ENCODE measurements at places on chromosomes 16 and 17. TPM values are rescaled to one million over a fixed set of nuclear protein-coding genes. Genes with fewer than 3 reads are reported as not detected.

HOXB1 gene
- total RNA-seq = 2.7 TPM

DOC2B gene
- total RNA-seq = 1.0 TPM

MT1G gene
- not detected for total RNA-seq

TBC1D3I gene
- total RNA-seq = 0.96 TPM

TBC1D3H gene
- not detected for total RNA-seq

FOXO3B gene
- total RNA-seq = 25.8 TPM

FAM20A gene
- 0.86 TPM for total RNA-seq

NLRP1 gene
- 55.4 TPM for total RNA-seq

CHST6 gene
- 22.4 TPM for total RNA-seq

SLC52A1 gene
- not detected for total RNA-seq

ZP2 gene
- total RNA-seq = not detected

KRT25 gene
- not detected for total RNA-seq

RHBDL3 gene
- 18.7 TPM for total RNA-seq

- H3K27ac ChIP-seq = no peak overlapping the region
- no peak overlapping the region for H3K4me3 ChIP-seq
- no peak for DNase-seq
- H3K36me3 ChIP-seq = no peaks in the 10 kb centered on the region
These were observed 133.2 kb upstream of the SOX9 start for GRCh38 chr17:71987634-71988033.

DNA sequence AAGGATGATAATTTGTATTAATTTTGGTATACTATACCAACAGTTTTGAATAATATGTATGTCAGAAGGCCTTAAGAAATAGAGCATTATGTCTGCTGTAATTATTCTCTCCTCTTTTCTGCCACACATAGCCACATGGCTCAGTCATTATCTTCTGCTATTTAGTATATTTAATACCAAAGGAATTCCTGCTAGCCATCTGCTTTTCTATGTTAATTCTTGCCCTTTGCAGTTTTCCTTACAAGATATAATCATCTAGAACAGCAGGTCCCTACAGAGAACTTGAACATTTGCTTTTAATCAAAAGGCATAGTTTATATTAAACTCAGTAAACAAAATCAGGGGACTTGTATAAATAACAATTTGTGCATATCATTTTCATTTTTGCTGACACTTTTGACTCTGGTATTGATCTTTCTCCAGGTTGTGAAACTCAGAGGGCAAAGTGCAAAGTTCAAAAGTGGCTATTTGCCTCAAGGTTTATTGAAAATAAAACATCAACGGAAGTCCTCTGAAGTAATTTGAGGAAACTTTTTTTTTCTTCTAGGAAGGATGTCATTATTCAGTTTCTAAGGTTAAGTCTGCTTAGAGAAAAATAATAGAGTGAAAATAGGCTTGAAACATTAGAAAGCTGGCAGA, 702.0 kb downstream of the KCNJ2 start:
- H3K27me3 ChIP-seq = no peaks in the 10 kb centered on the region
- no peak overlapping the region for H3K4me3 ChIP-seq
- peaks cover 45% of the 10 kb centered on the region for H3K4me1 ChIP-seq
- H3K36me3 ChIP-seq = peaks cover 2% of the 10 kb centered on the region

- H3K4me1 ChIP-seq = peaks cover 29% of the 10 kb centered on the region
- peaks cover 58% of the 10 kb centered on the region for H3K27me3 ChIP-seq
- no peaks in the 10 kb centered on the region for H3K36me3 ChIP-seq
- no peak for DNase-seq
- H3K4me3 ChIP-seq = no peak overlapping the region
These were observed 298.1 kb upstream of the IRX5 start for GRCh38 chr16:54632322-54633220.

GRCh38 chr16:80015566-80015965, 415.0 kb upstream of the MAF start:
- H3K36me3 ChIP-seq = no peaks in the 10 kb centered on the region
- no peak overlapping the region for H3K4me3 ChIP-seq
- H3K27me3 ChIP-seq = peaks cover 2% of the 10 kb centered on the region
- H3K4me1 ChIP-seq = no peaks in the 10 kb centered on the region
- H3K27ac ChIP-seq = no peak overlapping the region

- no peak for DNase-seq
- peak overlapping the region; percentile 41 for H3K4me3 ChIP-seq
- H3K27ac ChIP-seq = no peak overlapping the region
- no peaks in the 10 kb centered on the region for H3K36me3 ChIP-seq
- peaks cover 17% of the 10 kb centered on the region for H3K4me1 ChIP-seq
These were observed 26.1 kb upstream of the DHRS7B start for GRCh38 chr17:21100636-21101035.

DNA sequence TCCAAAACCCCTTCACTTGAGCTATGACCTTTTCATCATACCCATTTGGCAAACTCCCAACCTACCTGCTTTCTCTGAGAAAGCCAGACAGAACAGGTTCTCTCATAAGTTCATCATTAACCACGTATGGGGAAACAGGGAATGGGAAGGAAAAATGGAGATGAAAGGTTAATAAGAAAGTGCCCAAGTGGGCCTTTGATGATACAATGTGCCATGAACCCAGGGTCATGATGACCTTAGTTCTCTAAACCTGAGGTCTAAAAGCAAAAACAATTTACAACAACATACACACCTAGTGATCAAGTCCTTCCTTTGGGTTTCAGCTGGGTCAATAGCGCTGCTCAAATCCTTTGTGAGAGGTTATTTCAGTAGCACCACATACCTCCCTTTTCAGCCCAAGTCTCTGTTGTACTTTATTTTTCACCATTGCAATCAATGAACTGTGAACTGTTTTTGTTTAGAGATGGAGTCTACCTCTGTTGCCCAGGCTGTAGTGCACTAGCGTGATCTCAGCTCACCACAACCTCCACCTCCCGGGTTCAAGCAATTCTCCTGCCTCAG, 14.5 kb upstream of the RANGRF start:
- H3K4me3 ChIP-seq = no peak overlapping the region
- H3K27me3 ChIP-seq = no peaks in the 10 kb centered on the region
- no peaks in the 10 kb centered on the region for H3K4me1 ChIP-seq
- no peak for DNase-seq
- H3K36me3 ChIP-seq = peaks cover 6% of the 10 kb centered on the region

GRCh38 chr17:33811004-33811760, 443.9 kb upstream of the CCL2 start:
- H3K4me3 ChIP-seq = no peak overlapping the region
- peaks cover 29% of the 10 kb centered on the region for H3K27me3 ChIP-seq
- no peaks in the 10 kb centered on the region for H3K4me1 ChIP-seq

DNA sequence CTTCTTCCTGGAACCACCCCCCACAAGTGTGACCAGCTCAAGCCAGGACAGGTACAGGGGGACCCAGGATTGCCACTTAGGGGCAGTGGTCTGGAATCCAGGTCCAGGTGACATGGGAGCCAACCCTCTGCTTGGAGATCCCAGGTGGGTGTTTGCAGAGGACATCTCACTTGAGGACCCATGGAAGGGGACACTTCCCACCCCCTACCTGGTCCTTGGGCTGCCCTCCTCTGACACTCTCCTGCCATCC, 145.5 kb downstream of the SEC14L1 start:
- no peak for DNase-seq
- no peak overlapping the region for H3K27ac ChIP-seq
- H3K36me3 ChIP-seq = no peaks in the 10 kb centered on the region
- peaks cover 37% of the 10 kb centered on the region for H3K27me3 ChIP-seq

DNA sequence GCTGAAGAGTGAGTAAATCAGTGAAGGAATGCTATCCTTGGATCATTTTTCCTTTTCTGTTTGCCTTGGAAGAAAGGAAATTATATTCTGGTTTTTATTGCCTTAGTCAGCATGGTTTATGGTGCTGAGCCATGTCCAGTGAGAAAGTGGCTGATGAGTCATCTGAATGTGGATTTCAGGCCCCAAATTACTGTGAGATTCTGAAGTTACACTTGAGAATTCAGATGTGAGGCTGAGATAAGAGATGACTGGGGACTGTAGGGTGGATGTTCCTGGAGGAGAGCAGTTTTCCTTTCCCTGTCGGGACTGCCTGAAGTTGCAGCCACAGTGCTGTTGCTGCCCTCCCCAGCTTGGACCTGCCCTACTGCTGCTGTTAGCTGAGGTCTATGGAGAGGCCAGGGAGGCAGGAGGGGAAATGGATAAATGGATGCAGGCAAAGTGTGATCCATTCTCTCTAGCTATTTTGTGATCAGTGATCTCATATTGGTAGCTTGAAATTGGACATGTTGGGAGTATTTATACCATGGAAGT, 4.2 kb upstream of the MAP3K14 start:
- peaks cover 16% of the 10 kb centered on the region for H3K4me1 ChIP-seq
- H3K27ac ChIP-seq = no peak overlapping the region
- DNase-seq = no peak

GRCh38 chr17:70111201-70111600, 36.2 kb downstream of the KCNJ16 start:
- H3K4me3 ChIP-seq = no peak overlapping the region
- H3K27me3 ChIP-seq = no peaks in the 10 kb centered on the region
- peaks cover 2% of the 10 kb centered on the region for H3K36me3 ChIP-seq
- H3K27ac ChIP-seq = no peak overlapping the region

GRCh38 chr17:8060274-8060673, 21.4 kb downstream of the ALOX15B start:
- DNase-seq = peak; percentile 78
- H3K36me3 ChIP-seq = no peaks in the 10 kb centered on the region
- H3K4me1 ChIP-seq = peaks cover 7% of the 10 kb centered on the region
- H3K27me3 ChIP-seq = peaks cover 86% of the 10 kb centered on the region

GRCh38 chr16:648071-648780, 939 bp upstream of the WDR90 start:
- H3K36me3 ChIP-seq = no peaks in the 10 kb centered on the region
- peak overlapping the region; percentile 80 for H3K4me3 ChIP-seq
- peak overlapping the region; percentile 50 for H3K27ac ChIP-seq
- H3K27me3 ChIP-seq = peaks cover 2% of the 10 kb centered on the region
- no peaks in the 10 kb centered on the region for H3K4me1 ChIP-seq

GRCh38 chr16:53692146-53692545, 11.5 kb downstream of the RPGRIP1L start:
- peaks cover 25% of the 10 kb centered on the region for H3K36me3 ChIP-seq
- H3K4me1 ChIP-seq = no peaks in the 10 kb centered on the region
- H3K4me3 ChIP-seq = no peak overlapping the region
- H3K27me3 ChIP-seq = no peaks in the 10 kb centered on the region
- DNase-seq = no peak
- no peak overlapping the region for H3K27ac ChIP-seq

GRCh38 chr17:79215631-79216030, 141.0 kb downstream of the ENGASE start:
- no peak overlapping the region for H3K4me3 ChIP-seq
- H3K27me3 ChIP-seq = peaks cover 41% of the 10 kb centered on the region
- no peak overlapping the region for H3K27ac ChIP-seq
- no peak for DNase-seq

DNA sequence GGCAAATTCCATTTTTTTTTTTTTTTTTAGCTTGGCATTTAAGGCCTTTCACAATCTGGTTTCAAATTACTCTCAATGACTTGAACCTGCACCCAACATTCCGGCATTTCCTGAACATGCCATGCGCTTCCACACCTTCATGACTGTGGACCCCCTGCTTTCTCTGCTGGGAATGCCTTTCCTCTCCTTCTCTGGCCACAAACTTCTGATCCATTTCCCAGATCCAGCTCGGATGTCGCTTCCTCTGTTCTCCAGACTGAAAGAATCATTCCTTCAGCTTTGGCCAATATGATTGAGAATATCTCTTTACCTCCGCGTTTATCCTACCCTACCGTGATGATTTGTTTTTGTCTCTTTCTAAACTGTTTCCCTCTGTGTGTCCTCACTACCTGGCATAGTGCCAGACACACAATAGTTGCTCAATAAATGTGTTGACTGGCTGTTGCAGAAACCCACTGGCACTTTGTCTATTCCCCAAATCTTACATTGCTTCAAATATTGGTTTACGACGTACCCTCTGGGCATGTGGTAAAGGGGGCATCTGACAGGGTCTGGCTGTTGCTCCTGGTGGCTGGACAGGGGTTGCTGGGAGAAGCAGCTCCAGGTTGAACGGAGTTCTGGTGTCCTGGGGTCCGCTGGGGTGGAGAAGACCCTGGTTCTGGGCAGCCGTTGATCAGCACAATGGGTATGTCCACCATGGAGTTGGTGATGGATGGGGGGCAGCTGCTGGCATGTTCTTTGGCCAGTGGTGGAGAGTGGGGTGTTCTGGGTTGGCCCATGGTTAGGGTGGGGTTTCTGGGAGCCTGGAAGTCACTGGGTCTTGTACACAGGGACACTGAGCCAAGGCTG, 14.7 kb downstream of the TNS4 start:
- DNase-seq = no peak
- H3K27me3 ChIP-seq = peaks cover 6% of the 10 kb centered on the region
- no peaks in the 10 kb centered on the region for H3K36me3 ChIP-seq
- peak overlapping the region; percentile 54 for H3K27ac ChIP-seq
- H3K4me3 ChIP-seq = no peak overlapping the region

GRCh38 chr17:59521465-59522126, 43.8 kb upstream of the DHX40 start:
- H3K27me3 ChIP-seq = peaks cover 10% of the 10 kb centered on the region
- peaks cover 5% of the 10 kb centered on the region for H3K4me1 ChIP-seq
- H3K27ac ChIP-seq = no peak overlapping the region
- peak; percentile 81 for DNase-seq
- H3K4me3 ChIP-seq = no peak overlapping the region

GRCh38 chr16:84455031-84455430, 49.4 kb downstream of the MEAK7 start:
- H3K4me1 ChIP-seq = no peaks in the 10 kb centered on the region

DNA sequence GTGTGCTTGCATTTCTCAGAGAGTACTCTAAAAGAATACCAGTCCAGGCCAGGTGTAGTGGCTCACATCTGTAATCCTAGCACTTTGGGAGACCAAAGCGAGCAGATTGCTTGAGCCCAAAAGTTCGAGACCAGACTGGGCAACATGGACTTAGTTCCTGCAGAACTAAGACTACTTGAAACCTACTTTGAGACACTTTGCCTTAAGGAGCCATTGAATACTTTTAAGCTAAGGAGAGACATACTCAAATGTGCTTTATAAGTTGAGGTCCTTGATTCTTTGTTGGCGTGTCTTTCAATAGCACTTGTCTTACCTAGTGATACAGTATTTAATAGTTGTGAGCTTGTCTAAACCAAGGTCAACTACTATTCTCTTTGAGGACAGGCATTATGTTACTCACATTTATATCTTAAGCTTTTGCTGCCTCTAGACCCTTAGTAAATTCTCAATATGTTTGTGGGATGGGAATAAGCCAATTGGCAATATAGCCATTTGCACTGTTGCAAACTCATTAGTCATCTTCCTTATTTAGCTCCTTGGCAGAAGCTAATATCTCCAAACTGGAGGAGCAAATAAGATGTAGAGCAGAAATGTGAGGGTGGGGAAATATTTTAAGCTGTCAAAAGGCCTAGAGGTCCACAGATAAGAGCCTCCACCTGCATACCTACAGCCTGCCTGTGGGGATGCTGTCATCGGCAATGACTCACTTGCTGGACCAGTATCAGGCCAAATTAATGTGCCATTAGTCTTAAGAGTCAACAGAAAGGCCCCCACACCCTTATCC, 16.3 kb downstream of the SCPEP1 start:
- DNase-seq = no peak
- H3K4me3 ChIP-seq = no peak overlapping the region
- H3K36me3 ChIP-seq = no peaks in the 10 kb centered on the region

GRCh38 chr17:6240001-6240400, 169.8 kb downstream of the WSCD1 start:
- no peaks in the 10 kb centered on the region for H3K27me3 ChIP-seq
- peak overlapping the region; percentile 37 for H3K27ac ChIP-seq
- no peaks in the 10 kb centered on the region for H3K36me3 ChIP-seq
- DNase-seq = no peak

- H3K27me3 ChIP-seq = peaks cover 10% of the 10 kb centered on the region
- no peak overlapping the region for H3K27ac ChIP-seq
- no peak for DNase-seq
- H3K4me3 ChIP-seq = no peak overlapping the region
- no peaks in the 10 kb centered on the region for H3K36me3 ChIP-seq
These were observed 68.1 kb upstream of the CACNG3 start for GRCh38 chr16:24188021-24188542.
